Activated CD8-positive, alpha-beta memory T cell treated with anti-CD3 and anti-CD28 coated beads for 24 hours (primary cell): ENCODE measurements at places on chromosomes 11 and 22.

DNA sequence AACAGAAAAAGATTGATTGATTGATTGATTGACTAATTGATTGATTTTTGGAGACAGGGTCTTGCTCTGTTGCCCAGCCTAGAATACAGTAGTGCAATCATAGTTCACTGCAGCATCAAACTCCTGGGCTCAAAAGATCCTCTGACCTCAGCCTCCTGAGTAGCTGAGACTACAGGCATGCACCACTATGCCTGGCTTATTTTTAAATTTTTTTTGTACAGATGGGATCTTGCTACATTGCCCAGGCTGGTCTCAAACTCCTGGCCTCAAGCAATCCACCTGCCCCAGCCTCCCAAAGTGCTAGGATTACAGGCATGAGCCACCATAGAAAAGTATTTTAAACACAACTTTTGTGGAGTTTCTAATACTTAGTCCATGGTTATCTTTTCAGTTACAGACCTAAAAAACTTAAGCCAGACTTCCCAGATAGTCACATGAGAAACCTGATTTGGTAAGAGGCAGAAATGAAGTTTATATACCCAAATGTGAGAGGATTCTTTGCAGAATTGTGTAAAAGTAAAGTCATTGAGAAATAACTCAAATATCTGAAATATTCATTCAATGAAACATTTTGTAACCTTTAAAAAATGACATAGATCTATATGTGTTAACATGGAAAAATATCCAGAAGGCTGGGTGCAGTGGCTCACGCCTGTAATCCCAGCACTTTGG lies 186.5 kb downstream of the SWAP70 start:
- no peak for DNase-seq

- DNase-seq, result no peak
Measured at GRCh38 chr11:18853086-18853720, 61.6 kb upstream of the PTPN5 start.

- no peak for DNase-seq
Measured at GRCh38 chr11:41256041-41256440, 203.4 kb downstream of the LRRC4C start.

GRCh38 chr11:71246559-71246958 lies 5.8 kb downstream of the SHANK2 start:
- no peak for DNase-seq

- no peak for DNase-seq
Measured at GRCh38 chr11:66892911-66893310, 36.0 kb downstream of the LRFN4 start.

DNA sequence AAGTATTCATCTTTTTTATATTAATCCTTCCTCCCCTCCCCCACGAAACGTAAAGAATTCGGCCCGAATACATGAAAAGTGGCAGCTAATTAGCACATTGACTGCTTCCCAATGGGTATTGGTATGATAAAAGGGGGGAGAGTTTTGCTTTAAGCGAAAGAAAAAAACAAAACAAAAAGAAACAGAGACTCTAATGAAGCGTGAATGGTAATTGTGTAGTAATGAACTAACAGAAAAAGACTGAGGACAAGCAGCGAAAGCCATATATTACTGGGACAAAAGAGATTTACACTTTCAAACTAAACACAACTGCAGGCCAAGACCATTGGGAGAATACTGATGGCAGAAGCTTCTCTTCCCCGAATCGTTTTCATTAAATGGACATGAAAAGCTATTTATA lies 2.5 kb downstream of the DBX1 start:
- DNase-seq, result no peak

GRCh38 chr11:119391275-119391674 lies 9.8 kb upstream of the USP2 start:
- no peak for DNase-seq

- no peak for DNase-seq
Measured at GRCh38 chr11:20966489-20966888, 297.1 kb downstream of the NELL1 start.

- no peak for DNase-seq
Measured at GRCh38 chr11:69278091-69278867, 15.7 kb upstream of the MYEOV start.

- no peak for DNase-seq
Measured at GRCh38 chr11:34359548-34359891, 1.7 kb upstream of the ABTB2 start.

DNA sequence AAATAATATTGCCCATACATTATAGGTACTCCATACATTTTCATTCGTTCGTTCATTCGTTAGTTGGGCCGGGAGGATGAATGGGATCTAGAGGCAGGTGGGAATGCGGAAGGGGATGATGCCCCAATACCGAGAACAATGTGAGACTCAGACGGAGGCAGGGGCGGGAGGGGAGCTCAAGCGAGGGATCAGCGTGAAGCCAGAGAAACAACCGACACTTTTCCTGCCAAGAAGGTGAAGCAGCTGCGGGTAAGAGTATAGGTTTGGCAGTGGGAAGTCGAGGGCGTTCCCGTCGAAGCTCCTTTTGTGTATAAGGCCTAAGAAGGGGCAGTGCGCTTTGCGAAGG lies 1.1 kb upstream of the ARHGEF17 start:
- no peak for DNase-seq

- no peak for DNase-seq
Measured at GRCh38 chr11:17991783-17992433, 20.9 kb downstream of the SERGEF start.
